Effector CD4-positive, alpha-beta T cell (primary cell): ENCODE measurements at places on chromosomes 6 and 20.

DNA sequence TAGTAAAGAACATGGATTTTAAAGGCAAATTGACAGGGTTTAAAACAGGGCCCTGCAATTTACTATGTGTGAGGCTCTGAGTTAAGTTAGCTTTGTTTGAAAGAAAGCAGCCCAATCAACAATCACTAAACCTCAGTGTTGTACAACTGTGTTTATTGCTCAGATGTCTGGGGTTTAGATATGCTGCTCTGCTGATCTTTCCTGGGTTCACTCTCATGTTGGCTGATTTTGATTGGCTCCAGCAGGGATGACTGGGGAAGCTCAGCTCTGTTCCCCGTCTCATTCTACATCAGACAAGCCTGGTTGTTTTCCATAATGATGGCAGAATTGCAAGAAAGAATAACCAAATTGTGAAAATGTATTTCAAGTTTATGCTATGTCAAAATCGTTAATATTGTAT lies 10.9 kb downstream of the C6orf58 start:
- no peak for DNase-seq

DNA sequence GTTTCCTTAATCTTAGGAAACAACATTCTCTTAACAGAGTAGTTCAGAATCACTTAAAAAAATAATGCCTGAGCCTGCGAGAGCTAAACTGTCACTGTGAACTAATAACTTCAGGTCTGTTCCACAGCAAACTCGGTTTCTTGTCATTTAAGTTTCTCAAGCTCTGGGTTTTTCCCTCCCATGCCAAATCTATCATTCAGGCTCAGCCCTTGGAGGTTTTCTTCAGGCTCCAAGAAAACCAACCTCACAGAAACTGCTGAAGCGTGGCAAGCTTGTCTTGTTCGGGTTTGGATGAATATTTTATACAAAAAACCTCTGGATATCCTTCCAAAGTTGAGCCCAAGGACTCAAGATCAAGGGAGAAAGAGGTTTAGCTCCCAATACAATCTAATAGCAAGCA lies 99.7 kb upstream of the SNX9 start:
- no peak for DNase-seq

GRCh38 chr20:31790401-31790800 lies 28.8 kb upstream of the MYLK2 start:
- no peak for DNase-seq

DNA sequence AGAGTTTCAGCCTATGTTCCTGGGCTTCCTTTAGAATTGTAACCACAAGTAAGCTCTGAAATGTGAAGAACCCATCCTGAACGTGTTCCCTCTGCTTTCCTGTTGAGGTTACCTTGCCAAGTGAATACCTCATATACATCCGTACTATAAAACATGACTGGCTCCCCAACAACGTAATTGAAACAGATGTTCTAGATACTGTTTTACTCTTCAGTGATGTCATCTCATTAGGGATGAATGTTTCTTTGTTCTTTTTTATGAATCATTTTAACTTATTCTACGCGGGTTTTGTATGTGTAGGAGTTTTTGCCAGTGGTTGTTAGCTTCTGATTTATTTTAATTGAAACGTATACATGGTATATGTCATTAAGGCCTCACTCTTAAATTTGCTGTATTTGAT lies 166.8 kb downstream of the SAMD5 start:
- DNase-seq, result no peak
